NT2/D1 (cell line): ENCODE measurements at places on chromosomes 4 and X.
A peak's percentile ranks its signal among the peaks of the same experiment; 100 is the strongest.

DNA sequence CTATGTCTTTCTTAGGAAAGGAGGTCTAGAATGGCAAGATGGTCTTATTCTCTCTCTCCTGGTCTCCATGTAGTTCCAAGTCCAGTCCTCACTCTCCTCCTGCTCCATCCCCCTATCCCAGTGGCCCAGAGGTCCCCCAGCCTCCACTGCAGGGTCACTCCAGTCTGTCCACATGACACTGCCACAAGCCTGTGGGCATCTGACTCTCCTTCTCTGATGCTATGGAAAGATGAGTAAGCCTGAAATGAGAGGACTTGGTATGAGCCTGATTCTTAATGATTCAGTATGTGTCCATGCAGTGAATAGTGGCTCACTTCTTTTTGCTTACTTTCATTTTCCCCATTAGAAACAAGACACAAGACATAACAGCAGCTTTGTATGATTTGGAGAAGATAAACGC lies 516.8 kb upstream of the ADGRL3 start:
- no peak for DNase-seq

GRCh38 chrX:83759872-83760271 lies 101.1 kb upstream of the CYLC1 start:
- DNase-seq, result peak; percentile 22

- DNase-seq, result no peak
These were observed 24.0 kb downstream of the INTS6L start for GRCh38 chrX:135544338-135544948.

GRCh38 chr4:108113229-108113628 lies 55.5 kb downstream of the LEF1 start:
- no peak for DNase-seq

DNA sequence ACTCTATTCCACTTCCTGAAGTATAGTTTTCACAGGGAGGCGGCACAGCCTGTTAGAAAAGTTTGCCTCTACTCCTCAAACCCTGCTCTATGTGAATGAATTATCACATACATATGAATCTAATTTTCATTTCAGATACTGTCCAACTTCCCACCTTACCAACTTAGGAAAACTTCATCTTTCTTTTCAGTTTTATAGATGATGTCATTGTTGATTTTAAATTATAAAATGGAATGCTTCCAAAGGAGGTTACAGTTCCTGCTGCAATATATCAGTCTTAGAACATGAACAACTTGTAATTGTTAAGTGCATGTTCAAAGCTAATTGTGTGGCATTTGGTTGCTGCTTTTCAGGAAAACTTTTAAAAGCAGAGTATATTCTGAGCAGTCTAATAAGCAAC lies 92.4 kb downstream of the NEUROG2 start:
- no peak for DNase-seq

- DNase-seq, result no peak
These were observed 226.3 kb upstream of the LDB2 start for GRCh38 chr4:17124767-17125166.

- DNase-seq, result no peak
These were observed 4.3 kb downstream of the PLXNA3 start for GRCh38 chrX:154462396-154462795.

DNA sequence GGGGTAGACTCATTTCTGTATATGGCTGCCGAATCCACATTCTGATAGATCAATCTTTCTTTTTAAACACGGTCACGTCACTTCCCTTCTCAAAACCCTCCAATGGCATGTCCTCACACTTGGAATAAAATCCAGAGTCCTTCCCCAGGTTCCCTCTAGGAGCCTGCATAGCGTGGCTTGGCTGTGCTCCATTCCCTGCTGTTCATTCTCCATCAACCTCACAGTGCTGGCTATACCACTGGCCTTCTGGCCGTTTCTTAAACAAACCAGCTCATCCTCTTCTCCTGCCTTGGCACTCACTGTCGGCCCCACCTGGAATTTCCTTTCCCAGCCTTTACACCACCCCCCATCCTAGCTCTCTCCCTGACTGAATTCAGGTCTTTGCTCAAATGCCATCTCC lies 77.1 kb downstream of the RBM47 start:
- no peak for DNase-seq

DNA sequence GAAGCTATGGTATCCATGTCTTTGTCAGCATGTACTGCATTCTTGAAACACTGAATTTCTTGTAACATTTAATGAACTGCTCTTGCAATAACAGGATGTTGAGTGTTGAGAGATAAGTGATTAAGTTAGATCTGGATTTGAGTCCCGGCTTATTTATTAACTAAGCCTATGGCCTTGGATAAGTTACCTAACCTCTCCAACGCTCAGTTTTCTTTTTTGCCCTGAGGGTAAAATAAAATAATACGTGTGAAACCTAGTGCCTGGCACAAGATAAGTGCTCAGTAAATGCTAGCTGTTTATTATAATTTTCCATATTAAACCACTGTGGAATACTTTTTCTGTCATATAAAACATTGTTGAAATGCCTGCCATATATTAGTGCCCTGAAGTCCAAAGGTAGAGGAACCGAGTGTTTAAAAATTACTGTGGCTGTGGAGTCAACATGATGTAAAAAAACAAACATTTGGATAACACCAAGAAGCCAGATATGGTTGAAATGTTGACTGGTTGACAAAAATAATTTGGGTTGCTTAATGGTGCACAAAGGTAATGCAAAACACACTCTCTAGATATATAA lies 58.6 kb upstream of the ALB start:
- no peak for DNase-seq

GRCh38 chr4:92522356-92522755 lies 218.6 kb downstream of the GRID2 start:
- DNase-seq, result no peak

GRCh38 chr4:169062897-169063244 lies 52.8 kb upstream of the CBR4 start:
- no peak for DNase-seq

DNA sequence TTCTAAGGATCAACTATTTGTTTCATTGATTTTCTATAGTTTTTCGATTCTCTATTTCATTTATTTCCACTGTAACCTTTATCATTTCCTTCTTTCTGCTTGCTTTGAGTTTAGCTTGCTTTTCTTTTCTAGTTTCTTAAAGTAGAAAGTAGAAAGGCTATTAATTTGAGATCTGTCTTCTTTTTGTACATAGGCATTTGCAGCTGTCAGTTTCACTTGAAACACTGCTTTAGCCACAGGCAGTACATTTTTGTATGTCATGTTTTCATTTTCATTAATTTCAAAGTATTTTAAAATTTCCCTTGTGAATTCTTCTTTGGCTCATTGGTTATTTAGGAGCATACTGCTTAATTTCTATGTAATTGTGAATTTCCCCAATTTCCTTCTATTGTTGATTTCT lies 152.2 kb downstream of the SH3KBP1 start:
- DNase-seq, result no peak

GRCh38 chrX:103845165-103845653 lies 13.2 kb upstream of the RAB9B start:
- peak; percentile 50 for DNase-seq

DNA sequence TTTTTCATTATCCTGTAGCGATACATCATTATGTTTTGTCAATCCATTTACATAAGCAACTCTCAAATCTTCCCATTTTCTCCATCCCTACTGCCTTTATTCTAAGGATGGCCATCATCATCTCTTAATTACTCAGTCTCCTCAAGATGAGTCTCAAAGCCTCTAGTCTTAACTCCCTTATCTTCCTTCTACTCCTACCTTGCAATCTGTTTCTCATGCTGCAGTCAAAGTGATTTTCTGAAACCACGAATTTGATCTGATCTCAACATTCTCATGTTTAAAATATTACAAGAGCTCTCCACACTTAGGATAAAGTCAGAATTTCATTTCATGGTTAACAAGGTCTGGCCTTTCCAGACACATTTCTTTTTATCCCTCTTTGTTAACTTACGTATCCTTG lies 51.8 kb downstream of the ANXA3 start:
- no peak for DNase-seq

DNA sequence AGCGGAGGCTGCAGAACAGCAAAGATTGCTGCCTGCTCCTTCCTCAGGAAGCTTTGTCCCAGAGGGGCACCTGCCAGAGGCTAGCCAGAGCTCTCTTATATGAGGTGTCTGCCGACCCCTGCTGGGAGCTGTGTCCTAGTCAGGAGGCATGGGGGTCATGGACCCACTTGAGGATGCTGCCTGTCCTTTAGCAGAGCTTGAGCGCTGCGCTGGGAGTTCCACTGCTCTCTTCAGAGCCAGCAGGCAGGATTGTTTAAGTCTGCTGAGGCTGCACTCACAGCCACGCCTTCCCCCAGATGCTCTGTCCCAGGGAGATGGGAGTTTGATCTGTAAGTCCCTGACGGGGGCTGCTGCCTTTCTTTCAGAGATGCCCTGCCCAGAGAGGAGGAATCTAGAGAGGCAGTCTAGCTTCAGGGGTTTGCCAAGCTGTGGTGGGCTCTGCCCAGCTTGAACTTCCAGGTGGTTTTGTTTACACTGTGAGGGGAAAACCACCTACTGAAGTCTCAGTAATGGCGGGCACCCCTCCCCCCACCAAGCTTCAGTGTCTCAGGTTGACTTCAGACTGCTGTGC lies 10.9 kb downstream of the DCK start:
- no peak for DNase-seq

GRCh38 chr4:154908168-154908567 lies 127.1 kb downstream of the RBM46 start:
- no peak for DNase-seq

GRCh38 chr4:113289766-113290165 lies 240.3 kb downstream of the ANK2 start:
- no peak for DNase-seq

DNA sequence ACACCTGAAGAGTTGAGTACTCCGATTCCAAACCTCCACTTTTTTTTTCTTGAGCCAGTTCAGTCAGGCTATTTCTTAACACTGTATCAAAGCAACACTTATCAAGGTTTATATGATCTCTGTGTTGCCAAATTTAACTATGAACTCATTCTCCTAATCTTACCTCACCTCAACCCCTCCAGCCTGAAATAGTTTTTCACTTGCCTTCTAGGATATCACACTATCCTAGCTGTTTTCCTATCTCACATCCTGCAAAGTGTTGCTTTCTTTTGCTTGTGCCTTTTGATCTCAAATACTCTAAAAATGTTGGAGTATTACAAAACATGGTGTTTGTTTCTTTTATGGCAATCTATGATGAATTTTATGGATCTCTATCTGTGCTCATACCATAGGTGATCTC lies 415.0 kb downstream of the CFAP47 start:
- DNase-seq, result no peak

DNA sequence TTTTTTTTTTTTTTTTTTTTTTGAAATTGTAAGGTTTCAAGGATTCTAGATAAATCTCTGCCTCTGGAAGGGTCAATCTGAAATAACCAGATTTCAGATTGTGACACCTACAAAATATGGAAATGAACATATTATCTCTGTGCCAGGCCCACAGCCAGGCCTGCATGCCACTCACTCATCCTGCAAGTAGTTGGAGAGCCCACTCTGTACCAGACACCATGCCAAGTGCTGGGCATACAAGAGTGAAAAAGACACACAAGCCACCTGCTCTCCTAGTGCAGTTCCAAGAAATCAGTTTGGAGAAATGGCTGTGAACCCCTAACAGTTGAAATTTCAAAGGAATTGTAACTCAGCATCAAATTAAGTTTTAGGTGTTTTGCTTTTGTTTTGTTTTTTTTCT lies 145.9 kb upstream of the NOCT start:
- DNase-seq, result no peak

- DNase-seq, result no peak
These were observed 50.6 kb upstream of the STARD8 start for GRCh38 chrX:68596871-68597270.

GRCh38 chr4:110550260-110550659 lies 72.6 kb downstream of the PITX2 start:
- no peak for DNase-seq

GRCh38 chrX:41558531-41558930 lies 111.4 kb downstream of the NYX start:
- DNase-seq, result no peak

DNA sequence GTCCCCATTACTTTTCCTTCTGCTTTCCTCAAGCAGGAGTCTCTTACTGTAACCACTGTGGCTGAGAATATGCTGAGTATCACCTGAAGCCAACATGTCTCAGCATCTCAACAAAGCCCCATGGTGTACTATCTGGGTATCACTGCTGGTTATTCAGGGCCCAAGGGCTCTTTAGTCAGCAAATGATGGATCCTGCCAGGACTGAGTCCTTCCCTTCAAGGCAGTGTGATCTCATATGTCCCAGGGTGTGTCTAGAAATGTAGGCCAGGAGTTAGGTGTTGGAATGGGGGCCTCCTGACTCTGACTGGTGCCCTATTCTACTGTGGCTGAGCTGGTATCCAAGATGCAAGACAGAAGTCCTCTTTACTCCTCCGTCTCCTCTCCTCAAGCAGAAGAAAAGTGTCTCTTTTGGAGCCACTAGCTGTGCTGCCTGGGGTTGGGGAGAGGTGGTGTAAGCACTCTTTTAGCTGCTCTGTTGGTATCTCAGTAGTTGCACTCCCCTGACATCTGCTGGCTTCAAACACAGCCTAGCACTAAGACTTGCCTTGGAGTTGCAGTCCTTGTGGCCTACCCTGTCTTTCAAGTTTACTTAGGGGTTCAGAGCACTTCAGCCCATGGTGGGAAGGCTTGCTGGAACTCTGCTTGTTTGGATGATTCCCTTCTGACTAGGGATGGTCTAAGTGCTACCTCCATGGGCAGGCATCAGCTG lies 28.6 kb downstream of the OCIAD2 start:
- DNase-seq, result no peak

DNA sequence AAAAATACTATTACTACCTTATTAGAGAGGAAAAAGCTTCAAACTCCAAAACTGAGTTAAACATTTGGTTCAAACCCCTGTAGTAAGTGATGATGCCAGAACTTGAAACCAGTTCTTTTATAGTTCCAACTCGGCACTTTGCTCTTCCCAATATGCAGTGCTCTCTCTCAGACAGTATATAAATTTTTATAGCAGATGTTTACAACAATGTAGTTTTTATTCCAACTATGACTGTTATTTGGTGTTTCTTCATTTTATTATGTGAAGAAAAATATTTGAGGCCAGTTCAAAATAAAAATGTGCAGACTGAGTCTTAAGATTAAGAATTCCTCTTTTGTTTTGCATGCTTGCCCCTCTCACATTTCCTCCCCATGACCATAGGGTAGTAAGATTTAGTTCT lies 2.9 kb upstream of the PPP4R3C start:
- no peak for DNase-seq

- no peak for DNase-seq
These were observed 27.4 kb upstream of the GPR174 start for GRCh38 chrX:79117078-79117477.

GRCh38 chrX:72094894-72095293 lies 36.8 kb downstream of the RTL5 start:
- DNase-seq, result no peak

DNA sequence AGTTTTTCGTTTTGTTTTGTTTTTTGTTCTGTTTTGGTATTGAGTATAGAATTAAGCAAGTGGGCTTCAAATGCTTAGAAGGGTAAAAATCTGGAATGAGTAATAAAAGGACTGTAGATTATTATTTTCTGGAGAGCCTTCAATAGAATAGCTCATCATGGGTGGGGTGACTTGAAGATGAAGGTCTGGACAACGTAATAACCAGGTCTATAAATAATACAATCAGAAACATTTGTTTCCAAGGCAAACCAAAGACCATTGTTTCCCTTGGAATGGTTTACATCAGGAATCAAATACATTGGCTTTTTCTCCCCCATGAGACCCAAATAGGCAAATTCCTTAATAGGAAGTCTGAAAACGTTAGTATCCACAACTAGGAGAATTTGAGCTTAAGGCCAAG lies 721.6 kb downstream of the RPA4 start:
- no peak for DNase-seq

- no peak for DNase-seq
These were observed 12.3 kb upstream of the TIGD2 start for GRCh38 chr4:89099034-89099433.
